Stomach (tissue), 19 donors: ENCODE measurements at places on chromosomes 16 and 17. TPM values are rescaled to one million over a fixed set of nuclear protein-coding genes. Genes with fewer than 3 reads are reported as not detected.

Gene ODAD4
- not detected for total RNA-seq

Gene MEIOB
- not detected for total RNA-seq

Gene TSNAXIP1
- not detected for total RNA-seq

DNA sequence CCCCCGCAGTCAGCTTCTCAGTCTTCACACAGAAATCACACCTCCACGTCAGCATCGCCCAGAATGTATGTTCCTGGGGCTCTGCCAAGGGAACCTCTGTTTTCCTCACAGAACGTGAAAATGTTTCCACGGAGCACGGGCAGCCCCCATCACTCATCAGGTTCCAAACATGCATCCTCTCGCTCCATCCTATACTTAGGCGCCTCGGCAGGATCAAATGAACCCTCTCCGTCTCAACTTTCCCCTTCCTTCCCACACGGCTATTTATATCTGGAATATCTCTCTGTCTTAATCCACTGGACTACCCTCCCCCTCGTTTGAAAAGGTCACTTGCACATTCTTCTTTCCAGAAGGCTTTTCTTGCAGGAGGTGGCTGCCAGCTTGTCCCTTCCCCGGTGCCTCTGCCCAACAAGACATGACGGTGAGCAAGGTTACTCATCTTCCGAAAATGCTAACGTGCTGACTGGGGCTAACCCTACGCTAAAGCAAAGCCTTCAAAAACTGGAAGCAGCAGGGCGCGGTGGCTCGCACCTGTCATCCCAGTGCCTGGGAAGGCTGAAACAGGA, 21.6 kb downstream of the NXN start:
- DNase-seq, result no peak

DNA sequence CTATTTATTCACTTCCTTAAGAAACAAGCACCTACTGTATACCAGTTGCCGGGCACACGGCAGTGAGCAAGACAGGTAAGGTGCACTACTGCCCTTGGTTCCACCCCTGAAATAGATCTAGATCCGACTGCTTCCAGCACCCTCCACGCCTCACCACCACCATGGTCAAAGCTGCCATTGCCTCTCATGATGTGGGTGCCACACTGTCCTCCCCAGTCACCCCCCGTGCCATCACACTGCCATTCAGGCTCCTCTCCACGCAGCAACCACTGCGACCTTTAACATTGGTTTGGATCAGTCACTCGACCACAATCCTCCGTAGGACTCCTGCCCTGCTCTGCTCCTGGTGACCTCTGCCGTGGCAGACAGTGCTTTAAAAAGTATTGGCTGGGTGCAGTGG, 226.8 kb downstream of the CPPED1 start:
- DNase-seq, result no peak

DNA sequence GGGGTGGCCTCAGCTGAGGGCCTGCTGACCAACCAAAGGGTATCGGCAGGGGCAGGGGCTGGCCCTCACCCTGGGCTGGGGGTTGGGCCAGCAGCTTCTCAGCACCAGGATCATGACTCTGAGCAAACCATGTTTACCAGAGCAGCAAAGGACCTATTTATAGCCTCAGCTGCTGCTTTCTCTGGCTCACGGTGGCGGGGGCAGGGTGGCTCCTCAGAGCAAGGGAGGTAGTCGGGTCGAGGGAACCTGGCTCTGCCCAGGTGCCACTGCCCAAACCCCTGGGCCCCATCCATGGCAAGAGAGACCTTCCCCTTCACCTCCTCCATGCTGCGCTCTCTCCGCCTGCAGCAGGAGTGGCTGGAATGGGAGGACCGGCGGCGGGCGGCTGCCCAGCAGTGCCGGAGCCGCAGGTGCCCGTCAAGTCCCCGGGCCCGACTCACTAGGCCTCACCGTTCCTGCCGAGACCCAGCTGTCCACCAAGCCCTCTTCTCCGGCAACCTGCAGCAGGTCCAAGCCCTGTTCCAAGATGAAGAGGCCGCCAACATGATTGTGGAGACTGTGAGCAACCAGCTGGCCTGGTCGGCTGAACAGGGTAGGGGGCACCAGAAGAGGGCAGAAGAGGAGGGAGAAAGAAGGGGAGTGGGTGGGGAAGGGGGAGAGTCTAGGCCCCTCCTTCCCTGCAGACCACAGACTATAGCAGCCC, at the start of gene ASB16:
Gene ASB16, plus strand, starts transcription at position 206 of the 703 bp plus-strand sequence. Its CDS starts 86 bp downstream, at position 292.
- DNase-seq, result peak; percentile 56
